Tongue (tissue), 3 donors: ENCODE measurements at places on chromosomes 2 and 18.

GRCh38 chr2:26324903-26325302, 21.0 kb upstream of the SELENOI start:
- DNase-seq, result peak; percentile 63

DNA sequence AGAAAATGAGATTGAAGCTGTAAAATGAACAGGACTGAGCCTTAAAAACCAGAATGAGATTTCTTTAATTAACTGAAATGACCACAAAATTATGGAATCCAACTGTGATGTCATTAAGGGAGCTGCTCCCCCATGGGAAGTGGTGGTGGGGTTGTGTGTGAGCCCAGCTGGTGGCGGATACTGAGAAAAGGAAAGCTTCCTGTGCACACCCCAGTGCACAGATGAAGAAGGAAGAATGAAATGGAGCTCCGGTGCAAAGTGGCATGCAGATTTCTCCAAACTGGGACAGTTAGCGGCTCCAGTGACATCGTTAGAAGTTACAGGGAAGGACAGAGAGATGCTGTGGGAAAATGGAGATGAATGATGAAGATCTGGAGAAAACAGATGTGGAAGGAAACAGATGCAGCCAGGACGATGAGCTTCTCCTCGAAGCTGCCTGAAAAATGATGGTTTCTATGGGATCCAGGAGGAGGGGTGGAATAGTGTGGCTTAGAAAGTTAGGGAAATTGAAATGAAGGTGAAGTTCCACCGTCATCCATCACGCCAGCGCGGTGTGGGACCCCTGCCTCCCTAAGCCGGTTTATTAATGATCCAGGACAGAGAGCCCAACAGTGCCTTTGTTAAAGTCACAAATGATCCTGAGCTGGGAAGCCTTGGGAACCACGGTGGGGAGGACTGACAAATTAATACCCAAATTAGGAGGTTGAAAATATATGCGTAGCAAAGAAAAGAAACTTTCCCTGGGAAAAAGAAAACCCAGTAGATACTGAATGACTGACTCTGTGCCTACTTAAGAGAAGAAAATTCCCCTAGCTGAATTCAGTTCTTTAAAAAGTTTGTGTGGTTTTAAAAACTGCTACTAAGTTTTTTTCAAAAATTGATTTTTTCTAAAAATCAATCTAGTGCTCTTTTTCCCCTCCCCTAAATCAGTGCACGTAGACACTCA, 77.2 kb downstream of the TSN start:
- DNase-seq, result no peak

DNA sequence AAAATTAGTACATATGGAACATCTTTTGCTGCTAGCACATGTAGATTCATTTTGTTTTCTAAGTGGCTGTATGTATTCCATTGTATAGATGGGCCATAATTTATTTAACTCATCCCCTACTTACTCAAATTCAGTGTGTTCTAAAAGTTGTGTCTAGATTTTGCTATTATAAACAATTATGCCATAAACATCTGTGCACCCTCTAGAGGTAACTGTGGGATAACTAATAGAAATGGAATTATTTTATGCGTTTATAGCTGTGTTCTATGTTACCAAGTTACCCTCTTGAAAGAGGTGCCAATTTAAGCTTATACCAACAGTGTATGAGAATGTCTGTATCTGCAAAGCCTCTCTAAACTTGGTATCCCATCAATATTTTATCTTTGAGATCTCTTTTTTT, 100.4 kb downstream of the MMADHC start:
- DNase-seq, result no peak

- DNase-seq, result no peak
Measured at GRCh38 chr2:47190188-47190881, 35.2 kb upstream of the STPG4 start.
